ENCODE measurements at places on chromosomes 4 and X.

GRCh38 chrX:42615161-42615563 is 162.8 kb downstream of the PPP1R2C start:
- DNase-seq = no peak

- no peak for DNase-seq
These were observed 10.7 kb upstream of the PASD1 start for GRCh38 chrX:151552743-151553142.

- DNase-seq = no peak
These were observed 38.0 kb upstream of the CXXC4 start for GRCh38 chr4:104532677-104533076.

GRCh38 chr4:113788888-113789287 is 27.4 kb upstream of the CAMK2D start:
- DNase-seq = no peak

DNA sequence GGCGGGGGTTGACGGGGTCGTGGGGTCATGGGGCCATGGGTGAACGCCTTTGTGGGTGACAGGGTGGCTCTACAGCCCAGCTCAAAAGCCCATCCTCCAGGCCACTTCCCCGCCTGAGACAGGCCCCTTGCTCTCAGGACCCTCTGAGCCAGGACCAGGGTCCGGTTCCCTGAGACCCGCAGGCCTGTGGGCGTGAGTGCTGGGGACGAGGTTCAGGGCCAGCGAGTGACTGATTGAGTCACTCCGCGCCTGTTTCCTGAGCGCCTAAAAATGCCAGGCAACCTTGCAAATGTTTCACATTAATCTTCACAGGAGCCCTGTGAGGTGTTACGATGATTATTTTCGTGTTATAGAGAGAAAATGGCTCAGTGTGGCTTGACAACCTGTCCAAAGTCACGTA is 97.8 kb downstream of the ZNF674 start:
- no peak for DNase-seq

DNA sequence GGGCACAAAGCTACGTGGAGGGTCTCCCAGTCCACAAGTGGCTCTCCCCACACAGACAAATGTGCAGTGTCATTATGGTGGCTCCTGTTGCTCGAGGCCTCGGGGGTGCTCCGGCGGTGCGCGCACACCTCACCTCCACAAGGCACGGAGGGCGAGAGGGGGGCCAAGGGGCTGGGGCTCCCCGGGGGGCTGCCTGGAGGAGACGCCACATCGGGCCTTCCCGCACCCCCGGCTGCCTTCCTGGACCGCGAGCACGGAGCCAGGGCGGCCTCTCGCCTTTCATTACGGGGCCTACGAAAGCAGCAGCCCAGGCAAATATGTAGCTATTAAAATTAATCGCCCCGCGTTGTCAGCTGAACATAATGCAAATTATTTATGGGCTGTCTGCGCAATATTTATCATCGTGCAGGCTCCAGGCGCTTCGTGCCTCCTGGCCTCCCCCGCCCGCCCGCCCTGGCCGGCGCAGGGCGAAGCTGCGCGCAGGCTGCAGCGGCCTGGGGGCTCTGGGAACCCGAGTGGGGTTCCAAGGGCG is 70.8 kb upstream of the BCOR start:
- no peak for DNase-seq

GRCh38 chrX:50115973-50116372 is 84.8 kb downstream of the AKAP4 start:
- DNase-seq = no peak

- DNase-seq = no peak
These were observed 7.8 kb downstream of the INTS6L start for GRCh38 chrX:135528254-135528653.

DNA sequence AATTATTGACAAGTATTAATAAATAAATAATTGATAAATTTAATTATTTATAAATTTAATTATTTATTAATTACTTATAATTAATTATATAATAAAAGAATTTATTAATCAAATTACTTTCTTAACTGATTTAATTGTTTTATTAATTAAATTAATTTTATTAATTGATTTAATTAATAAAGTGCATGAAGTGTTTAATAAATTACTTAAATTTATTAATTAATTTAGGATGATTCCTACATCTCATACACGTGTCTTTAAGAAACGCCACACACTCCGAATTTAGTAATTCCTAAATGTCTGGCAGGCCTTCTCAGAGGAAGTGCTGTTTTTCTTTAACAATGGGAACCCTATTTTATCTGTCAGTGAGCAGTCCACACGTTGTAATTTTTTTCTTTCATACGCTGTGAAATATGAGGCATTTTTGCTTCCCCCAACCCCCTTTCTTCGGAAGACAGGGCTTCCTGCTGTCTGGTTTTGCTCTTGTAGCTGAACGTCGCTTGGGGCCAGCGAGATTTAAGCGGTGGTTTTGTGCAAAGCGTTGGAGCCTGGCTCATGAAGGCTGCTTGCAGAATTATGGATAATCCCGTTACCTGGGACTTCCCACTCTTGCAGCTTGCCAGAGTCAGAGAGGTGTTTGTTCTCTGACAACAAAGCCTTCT is 46.8 kb downstream of the CRLF2 start:
- no peak for DNase-seq

DNA sequence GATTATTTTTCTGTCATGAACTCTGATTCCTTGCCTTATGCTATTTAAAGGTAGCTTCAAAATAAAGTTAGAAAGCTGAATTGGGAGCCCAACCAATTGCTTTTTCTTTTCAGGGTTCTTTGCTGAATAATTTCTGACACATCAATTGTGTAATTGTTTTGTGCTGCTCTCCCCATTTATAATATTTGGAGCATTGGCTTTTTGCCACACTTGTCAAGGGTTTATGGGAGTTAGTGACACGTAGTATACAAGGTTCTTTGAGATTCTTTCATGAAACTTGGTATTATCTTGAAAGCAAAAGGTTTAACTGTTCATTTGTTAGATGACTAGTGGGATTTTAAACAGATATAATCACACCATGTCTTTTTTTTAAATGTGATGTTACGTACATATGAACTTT is 80.9 kb downstream of the POLA1 start:
- DNase-seq = no peak

- no peak for DNase-seq
These were observed 138.0 kb downstream of the RBMX2 start for GRCh38 chrX:130539721-130540321.

- no peak for DNase-seq
These were observed 47.9 kb upstream of the TSPAN5 start for GRCh38 chr4:98706200-98706813.
